ENCODE measurements at places on chromosomes 7 and 10.

- H3K4me1 ChIP-seq = no peaks in the 10 kb centered on the region
- H3K4me3 ChIP-seq = no peak overlapping the region
- DNase-seq = no peak
- no peaks in the 10 kb centered on the region for H3K27me3 ChIP-seq
- H3K36me3 ChIP-seq = no peaks in the 10 kb centered on the region
Observed at GRCh38 chr10:47346581-47347302, 1.4 kb upstream of the RBP3 start.

DNA sequence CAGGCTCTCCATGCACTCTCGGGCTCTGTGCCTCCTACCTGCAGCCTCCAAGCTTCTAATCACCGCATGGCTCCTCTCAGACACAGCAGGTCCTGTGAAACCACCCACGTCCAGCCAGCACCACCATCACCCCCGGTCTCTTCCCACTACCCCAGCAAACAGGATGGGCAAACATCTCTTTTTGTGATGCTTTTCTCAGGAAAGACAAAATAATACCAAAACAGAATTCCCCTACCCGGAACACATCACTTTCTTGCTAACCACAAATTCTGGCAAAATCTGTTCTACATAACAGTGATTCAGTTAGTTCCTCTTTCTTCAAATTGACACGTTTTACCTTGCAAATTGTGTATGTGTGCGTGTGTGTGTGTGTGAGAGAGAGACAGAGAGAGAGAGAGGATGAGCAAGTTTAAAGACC lies 6.5 kb downstream of the SNX8 start:
- no peaks in the 10 kb centered on the region for H3K4me1 ChIP-seq
- H3K36me3 ChIP-seq = no peaks in the 10 kb centered on the region
- no peaks in the 10 kb centered on the region for H3K27me3 ChIP-seq
- H3K4me3 ChIP-seq = no peak overlapping the region

GRCh38 chr10:22531008-22531407 lies 183.4 kb downstream of the PIP4K2A start:
- no peaks in the 10 kb centered on the region for H3K27me3 ChIP-seq
- H3K4me1 ChIP-seq = no peaks in the 10 kb centered on the region
- no peaks in the 10 kb centered on the region for H3K36me3 ChIP-seq
- no peak for DNase-seq
- H3K27ac ChIP-seq = no peak overlapping the region

DNA sequence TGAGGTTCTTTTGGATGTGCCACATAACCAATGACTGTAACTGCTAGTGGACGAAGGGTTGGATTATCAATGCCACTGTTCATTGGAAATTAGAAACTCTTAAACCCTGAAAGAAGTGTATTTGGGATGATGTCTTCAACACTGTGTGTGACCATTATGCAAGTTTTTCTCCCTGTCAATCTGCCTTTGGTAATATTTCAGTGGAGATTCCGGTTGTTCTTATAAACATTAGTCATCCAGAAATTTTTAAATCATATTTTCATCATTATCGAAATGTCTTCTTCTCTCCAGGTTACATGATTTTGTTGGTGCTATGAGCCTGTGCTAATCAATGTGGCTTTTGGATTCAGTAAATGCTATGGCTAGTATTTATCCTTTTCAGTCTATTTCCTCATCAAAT lies 61.7 kb upstream of the KLF6 start:
- no peak for DNase-seq
- peaks cover 19% of the 10 kb centered on the region for H3K4me1 ChIP-seq
- H3K27me3 ChIP-seq = no peaks in the 10 kb centered on the region
- no peak overlapping the region for H3K4me3 ChIP-seq
- no peaks in the 10 kb centered on the region for H3K36me3 ChIP-seq
